ENCODE measurements at places on chromosomes 5 and 9.

GRCh38 chr9:34570376-34570775, 19.1 kb downstream of the CNTFR start:
- DNase-seq, result no peak

- DNase-seq, result no peak
These were observed 79.3 kb upstream of the OTULINL start for GRCh38 chr5:14502294-14502690.

DNA sequence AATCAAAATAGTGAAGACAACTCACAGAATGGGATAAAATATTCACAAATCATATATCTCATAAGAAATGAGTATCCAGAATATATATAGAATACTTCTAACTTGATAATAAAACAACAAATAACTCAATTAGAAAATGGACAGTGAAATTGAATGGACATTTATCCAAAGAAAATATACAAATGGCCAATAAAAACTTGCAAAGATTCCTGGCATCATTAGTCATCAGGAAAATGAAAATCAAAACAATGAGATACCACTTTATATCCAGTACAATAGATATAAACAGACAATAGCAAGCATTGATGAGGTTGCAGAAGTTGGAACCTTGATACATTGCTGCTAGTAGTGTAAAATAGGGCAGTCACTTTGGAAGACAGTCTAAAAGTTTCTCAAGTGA, 12.8 kb upstream of the TLR4 start:
- DNase-seq, result no peak

DNA sequence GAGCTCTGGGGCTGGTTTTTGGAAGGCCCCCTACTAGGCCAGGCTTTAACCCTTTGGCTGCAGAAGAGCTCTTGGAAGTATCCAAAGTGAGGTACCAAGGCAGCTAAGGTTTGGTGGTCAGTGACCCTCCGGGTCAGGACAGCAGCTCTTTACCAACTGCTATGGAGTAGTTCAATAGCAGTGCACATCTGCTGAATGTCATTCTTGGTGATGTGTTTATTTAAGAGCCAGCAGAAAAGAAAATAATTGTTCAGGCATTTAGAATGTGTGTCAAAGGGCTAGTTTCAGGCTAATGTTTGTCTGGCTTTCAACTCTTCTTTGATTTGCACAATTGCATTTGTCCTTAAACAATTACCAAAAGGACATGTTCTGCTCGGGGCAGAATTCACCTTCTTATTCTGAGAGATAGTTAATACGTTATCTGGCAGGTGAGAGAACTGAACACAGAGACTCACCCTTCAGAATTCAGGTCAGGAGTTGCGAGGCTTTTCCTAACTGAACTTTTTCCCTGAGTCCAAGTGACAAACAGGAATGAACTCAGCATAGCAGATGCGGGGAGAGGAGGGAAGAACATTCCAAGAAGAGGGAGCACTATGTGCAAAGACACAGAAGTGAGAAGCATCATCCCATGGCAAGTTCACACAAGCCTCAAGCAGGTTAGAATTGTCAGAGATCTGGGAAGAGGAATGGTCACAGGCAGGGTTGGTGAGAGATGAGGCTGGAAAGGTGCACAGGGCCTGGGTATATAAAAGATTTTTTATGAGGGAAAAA, 556.7 kb upstream of the TLE4 start:
- no peak for DNase-seq

DNA sequence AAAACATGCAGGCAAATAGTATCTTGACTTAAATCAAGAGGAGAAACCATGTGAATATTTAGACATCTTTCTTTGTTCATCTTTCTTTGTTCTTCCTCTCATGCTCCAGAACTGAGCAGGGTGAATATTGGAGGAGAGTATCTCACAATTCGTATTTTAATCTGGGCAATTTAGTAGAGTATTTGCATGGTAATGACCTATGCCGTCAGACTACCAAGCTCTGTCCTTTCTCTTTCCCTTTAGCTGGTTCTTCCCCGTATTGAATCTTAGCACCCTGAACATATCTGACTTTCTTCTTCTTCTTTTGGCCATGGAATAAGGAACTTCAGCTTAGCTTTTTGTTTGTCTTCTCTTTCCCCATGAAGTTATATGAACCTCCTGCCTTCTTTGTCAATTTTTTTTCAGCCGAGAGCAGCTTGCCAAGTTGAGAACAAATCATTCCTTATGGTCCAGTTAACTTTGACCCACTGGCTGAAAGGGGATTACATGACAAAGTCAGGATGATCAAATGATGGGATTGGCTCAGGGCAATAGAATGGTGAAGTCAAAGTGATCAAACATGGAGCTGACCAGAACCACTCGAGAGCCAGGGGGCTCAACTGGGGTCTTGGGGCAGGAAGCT, 95.8 kb downstream of the DAPK1 start:
- no peak for DNase-seq

GRCh38 chr9:78691542-78691941, 394.6 kb downstream of the PSAT1 start:
- no peak for DNase-seq

DNA sequence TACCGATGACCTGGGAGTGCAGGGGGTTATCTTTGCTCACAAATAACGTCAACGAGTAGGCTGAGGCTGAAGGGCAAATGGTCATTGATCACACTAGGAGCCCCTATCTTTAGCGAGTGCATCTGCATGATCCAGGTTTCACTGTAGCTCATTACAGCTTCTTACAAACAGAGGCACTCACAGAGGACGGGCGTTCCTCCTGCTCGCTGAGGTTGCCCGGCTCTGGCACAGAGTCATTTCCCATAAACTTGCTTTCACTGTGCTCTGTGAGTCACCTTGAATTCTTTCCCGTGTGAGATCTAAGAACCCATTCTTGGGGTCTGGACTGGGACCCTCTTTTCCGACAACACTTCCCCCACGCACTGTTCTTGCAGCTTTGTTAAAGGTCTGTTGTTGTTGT, 1.9 kb upstream of the PAEP start:
- DNase-seq, result no peak

GRCh38 chr9:107972346-107972745, 482.8 kb upstream of the KLF4 start:
- no peak for DNase-seq

GRCh38 chr5:30103452-30104202, 1089.9 kb upstream of the CDH6 start:
- no peak for DNase-seq

DNA sequence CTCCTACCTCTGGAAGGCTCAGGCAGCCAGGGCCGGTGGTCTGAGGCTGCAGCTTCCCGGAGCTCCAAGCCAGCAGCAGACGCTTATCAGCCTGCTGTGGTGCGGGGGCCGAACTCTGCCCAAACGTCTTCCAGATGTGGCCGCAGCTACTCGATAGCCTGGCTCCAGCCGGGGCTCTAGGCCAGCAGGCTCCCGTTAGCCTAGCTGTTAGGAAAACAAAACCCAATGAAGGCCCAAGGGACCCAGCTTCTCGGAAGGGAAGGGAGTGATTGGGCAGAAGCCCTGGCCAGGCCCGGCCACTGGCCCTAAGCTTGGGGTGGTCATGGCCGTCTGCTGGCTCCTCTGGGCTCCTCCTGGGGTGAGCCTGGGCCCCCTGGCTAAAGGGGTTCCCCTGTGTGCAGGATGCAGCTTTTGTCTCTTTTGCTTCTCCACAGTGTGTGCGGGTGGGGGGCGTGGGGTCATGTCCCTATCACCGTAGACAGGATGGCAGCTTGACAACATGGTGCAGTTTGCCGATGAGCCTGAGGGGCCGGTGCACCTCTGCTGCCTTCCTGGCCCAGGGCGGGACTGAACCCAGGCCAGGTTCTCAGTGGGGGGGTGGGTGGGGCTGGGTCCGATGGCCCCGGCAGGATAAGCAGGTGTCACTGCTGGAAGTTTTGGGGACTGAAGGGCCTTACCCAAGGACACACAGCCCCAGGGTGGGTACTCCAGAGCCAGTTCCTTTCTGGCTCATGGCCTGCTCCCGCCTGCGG, 18.7 kb downstream of the MYMK start:
- no peak for DNase-seq

GRCh38 chr5:96668725-96669124, 6.5 kb downstream of the CAST start:
- no peak for DNase-seq

- DNase-seq, result no peak
These were observed 56.3 kb downstream of the CETN3 start for GRCh38 chr5:90353254-90353653.

DNA sequence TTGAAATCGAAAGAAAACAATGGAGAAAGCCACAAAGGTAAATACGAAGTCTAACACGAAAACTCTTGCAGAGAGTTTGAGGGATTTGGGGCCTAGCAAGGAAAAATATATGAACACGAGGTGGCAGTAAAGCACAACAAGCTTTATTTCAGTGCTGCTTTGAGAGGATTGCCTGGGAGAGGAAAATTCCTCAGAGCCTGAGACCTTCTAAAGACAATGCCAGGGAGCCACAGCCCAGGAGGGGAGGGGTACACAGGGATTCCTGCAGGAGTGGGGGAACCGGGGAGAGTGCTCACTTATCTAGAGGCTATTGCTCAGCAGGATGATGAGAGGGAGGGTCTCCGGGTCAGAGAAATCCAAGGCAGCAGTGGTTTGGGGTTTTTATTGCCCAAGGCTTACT, 134.9 kb upstream of the ADCY2 start:
- no peak for DNase-seq

- no peak for DNase-seq
These were observed 286.0 kb downstream of the CYLC2 start for GRCh38 chr9:103281126-103281525.

DNA sequence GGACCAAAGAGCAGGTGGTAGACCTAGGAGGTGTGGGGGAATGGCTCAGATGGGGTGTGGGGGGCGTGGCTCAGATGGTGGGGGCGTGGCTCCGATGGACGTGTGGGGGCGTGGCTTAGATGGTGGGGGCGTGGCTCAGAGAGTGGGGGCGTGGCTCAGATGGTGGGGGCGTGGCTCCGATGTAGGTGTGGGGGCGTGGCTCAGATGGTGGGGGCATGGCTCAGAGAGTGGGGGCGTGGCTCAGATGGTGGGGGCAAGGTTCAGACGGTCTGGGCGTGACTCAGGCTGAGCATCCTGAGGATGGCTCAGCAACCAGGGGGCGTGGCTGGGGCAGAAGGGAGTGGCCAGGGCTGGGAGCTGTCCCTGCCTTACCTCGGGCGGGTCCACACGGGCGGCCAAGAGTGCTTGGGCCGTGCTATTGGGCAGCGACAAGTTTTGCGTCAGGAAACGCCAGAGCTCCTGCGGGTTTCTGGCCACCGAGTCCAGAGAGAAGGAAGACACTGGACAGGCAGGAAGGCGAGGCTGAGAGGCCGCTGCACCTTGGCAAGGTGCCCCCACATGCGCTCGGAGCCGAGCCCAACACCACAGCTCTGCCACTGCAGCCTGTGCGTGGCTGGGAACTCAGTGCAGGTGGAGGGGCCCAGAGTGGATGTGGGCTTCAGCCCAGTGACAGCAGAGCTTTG, 5.9 kb downstream of the ABCA2 start:
- DNase-seq, result no peak

- DNase-seq, result no peak
These were observed 386.1 kb upstream of the MPDZ start for GRCh38 chr9:13665418-13666066.

DNA sequence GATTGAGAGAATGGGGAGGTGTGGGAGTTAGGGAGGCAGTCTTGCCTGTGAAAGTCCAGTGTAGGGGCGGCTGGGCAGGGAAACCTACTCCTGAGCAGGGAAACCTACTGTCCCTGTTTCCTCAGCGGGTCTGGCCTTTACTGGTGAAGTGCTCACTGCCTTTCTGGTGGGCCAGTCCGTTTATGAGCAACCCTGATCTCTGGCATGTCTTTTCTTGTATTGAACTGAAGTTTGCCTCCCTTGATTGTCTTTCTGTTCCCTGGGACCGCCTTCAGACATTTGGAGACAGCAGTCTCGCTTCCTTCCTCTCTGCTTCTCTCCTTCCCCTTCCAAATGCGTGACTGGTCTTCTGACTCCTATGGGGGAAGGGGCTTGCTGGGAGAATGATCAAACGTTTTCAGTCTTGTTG, 2.9 kb downstream of the SNX18 start:
- DNase-seq, result no peak

- DNase-seq, result no peak
These were observed 7.8 kb downstream of the XRCC4 start for GRCh38 chr5:83085106-83085505.

GRCh38 chr5:93649234-93649900, 66.3 kb downstream of the NR2F1 start:
- no peak for DNase-seq

DNA sequence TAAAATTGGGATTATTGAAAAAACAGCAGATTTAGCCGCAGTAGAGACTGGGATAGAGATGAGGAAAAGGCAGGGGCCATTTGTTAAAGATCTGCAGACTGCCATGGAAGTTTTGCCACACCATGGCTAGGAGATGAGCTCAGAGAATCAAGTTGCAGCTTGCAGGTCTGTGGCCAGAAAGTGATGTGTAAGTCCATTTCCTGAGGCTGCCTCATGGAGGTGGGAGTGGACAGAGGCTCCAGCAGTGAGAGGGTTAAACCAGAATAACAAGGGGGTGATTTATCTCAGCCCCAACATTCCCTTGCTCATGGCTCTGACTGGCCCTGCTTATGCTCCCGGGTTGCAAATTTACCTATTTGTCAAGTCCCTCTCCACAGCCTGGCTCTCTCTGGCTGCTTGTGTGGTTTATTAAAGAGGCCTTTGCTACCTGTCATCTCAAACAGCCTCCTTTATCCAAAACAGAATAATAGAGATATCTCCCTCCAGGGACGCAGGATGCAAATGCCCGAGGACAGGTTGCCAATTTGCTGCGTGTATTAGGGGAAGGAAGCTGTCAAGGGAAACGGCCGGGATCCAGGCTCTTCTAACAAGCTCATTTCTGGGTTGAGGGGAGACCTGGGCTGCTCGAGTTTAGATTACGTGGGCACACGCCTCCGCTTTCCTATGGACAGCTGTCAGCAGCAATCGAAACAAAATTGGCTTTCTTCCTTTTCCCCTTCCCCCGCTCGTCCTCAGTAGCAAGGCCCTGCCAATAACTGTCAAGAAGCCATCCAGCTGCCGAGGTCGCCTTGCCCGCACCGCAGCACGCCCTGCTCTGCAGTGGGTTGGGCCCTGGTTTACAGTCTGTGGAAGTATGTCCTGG, 72.8 kb upstream of the PITX1 start:
- DNase-seq, result no peak

GRCh38 chr5:132459031-132459982, 31.3 kb downstream of the IRF1 start:
- DNase-seq, result no peak

DNA sequence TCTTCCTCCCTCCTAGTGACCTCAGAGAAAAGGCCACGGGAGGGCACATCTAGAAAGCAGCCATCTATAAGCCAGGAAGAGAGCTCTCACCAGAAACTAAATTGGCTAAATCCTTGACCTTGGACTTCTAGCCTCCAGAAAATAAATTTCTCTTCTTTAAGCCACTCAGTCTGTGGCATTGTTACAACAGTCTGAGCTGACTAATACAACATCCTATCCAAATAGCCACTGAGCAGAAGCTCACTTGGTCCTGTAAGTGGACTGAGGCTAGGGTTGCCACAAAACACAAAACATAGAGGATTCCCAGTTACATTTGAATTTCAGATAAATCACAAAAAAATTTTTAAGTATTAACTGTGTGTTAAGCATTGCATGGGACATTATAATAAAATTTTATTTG, 383.4 kb downstream of the MLLT3 start:
- DNase-seq, result no peak

DNA sequence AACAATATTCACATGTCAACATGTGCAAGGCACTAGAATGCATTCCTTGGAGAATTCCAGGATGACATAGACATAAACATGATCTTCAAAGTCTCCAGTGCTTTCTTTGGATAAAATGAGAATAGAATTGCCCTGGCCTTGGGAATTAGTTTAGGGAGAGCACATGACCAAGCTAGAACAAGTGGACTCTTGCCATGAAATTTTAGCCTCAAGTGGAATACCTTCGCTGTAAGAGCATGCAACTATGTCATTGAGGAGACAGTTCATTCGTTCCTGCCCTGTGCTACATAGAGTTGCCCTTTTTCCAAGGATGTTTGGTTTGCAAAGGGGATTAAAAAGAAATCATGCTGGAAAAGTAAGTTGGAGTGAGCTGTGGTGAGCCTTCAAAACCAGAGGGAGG, 42.7 kb downstream of the ZFAND5 start:
- no peak for DNase-seq

Measured in progenitor cell of endocrine pancreas (in vitro differentiated cells).